Muscle of back (tissue), 13 donors: ENCODE measurements at places on chromosomes 12 and 14. TPM values are rescaled to one million over a fixed set of nuclear protein-coding genes. Genes with fewer than 3 reads are reported as not detected.

TM9SF1 gene
- polyA plus RNA-seq: 25.1 TPM

ASCL1 gene
- polyA plus RNA-seq: 0.22 TPM

OR8S1 gene
- not detected for polyA plus RNA-seq

GRCh38 chr12:70744178-70744577 lies 106.9 kb upstream of the PTPRB start:
- DNase-seq: no peak

DNA sequence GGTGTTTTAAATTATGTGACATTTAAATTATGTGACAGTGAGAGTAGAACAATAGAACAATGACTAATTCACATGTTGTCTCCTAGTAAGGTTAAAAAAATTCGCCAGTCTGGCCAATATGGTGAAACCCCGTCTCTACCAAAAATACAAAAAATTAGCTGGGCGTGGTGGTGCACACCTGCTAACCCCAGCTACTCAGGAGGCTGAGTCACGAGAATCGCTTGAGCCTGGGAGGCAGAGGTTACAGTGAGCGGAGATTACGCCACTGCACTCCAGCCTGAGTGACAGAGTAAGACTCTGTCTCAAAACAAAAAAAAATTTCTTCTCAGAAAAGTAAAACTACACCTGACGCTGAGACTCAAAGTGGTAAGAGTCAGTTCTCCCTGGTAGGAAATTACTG lies 2.7 kb downstream of the CS start:
- DNase-seq: no peak

DNA sequence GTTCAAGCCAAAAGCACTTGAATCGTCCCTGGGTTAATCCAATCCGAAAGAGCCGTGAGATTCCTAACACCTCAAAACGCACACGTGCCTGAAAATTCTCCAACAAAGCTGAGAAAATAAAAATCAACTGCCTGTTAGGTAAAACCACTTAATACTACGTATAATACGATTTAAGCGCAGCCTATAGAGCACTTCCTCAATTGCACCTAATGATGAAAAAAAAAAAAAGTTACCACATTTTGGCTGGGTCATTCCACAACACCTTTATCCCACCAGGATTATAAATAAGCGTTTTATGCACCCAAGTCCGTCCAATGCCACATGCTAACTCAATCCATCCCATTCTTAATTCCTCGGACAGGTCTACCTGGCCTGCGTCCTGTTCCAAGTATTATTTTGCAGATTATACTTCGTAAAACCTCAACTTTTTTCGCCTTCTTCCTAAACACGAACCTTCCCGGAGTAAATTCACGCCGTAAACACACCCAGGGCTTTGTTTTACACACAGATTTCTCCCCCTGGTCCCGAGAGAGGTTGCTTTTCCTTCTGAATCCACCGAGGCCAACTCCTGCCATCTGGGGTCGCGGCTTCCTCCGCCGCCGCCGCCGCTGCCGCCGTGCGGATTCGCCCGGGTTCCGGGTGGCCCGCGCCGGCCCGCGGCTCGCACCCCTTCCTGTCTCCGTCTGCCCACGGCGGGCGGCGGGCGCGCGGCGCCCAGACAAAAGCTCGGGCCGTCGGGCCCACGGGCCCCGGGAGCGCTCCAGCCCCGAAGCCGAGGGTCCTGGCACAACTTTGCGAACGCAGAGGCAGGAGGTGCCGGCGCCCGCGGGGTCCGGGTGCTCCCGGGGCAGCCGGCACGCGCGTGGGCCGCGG lies 66.2 kb downstream of the RNF34 start:
- no peak for DNase-seq

GRCh38 chr12:118164798-118165486 lies 29.0 kb downstream of the PEBP1 start:
- peak; percentile 44 for DNase-seq
